GM23338 (cell line): ENCODE measurements at places on chromosomes 3 and 15. TPM values are rescaled to one million over a fixed set of nuclear protein-coding genes. Genes with fewer than 3 reads are reported as not detected.

Gene PCSK6
- polyA plus RNA-seq, result 1.7 and 2.4 TPM in 2 replicates

Gene SLC51A
- polyA plus RNA-seq, result 6.7 and 7.1 TPM in 2 replicates

Gene NANOGP8
- polyA plus RNA-seq, result 8.5 and 9.2 TPM in 2 replicates

Gene MOBP
- not detected in 2 replicates for polyA plus RNA-seq

Gene ARGFX
- polyA plus RNA-seq, result not detected in 2 replicates

Gene SENP7
- 4.5 and 5.0 TPM in 2 replicates for polyA plus RNA-seq

Gene VEPH1
- 9.6 and 15.4 TPM in 2 replicates for polyA plus RNA-seq

Gene HDGFL3
- 131 and 135 TPM in 2 replicates for polyA plus RNA-seq

Gene GUCA1C
- not detected in 2 replicates for polyA plus RNA-seq

Gene ATP13A5
- polyA plus RNA-seq, result not detected in 2 replicates

Gene RTP4
- polyA plus RNA-seq, result not detected in 2 replicates

Gene NR1D2
- polyA plus RNA-seq, result 4.6 and 6.6 TPM in 2 replicates

Gene SPINK8
- polyA plus RNA-seq, result not detected in 2 replicates
